ENCODE measurements at places on chromosomes 4 and X.

- DNase-seq, result peak; percentile 46
Measured at GRCh38 chr4:76804096-76804495, 93.8 kb downstream of the SOWAHB start.

DNA sequence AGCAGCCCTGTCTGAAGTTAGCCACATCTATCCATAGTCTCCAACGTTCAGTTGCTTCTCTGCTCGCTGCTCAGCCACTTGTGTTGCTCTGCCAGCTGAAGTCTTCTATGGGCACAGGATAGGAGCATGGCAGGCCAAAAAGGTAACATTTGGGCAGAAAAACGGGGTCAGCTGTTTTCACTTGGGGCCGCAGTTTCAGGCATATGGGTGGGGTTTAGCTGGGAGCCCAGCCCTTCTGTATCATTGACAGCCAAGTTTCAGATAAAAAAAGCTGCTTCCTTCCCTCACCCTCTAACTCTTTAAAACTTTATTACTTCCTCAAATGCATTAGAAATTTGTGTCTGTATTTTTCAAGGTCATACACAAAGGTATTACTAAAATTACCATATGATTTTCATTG is 18.4 kb upstream of the MANBA start:
- DNase-seq, result no peak

- DNase-seq, result peak; percentile 80
Measured at GRCh38 chrX:72121383-72121782, 10.3 kb downstream of the RTL5 start.

GRCh38 chrX:31228909-31229308 is 157.1 kb upstream of the FTHL17 start:
- DNase-seq, result no peak

Measured in Daoy (cell line).